ENCODE measurements at places on chromosomes 7 and 10. TPM values are rescaled to one million over a fixed set of nuclear protein-coding genes. Genes with fewer than 3 reads are reported as not detected.

FEZF1 gene
- not detected for total RNA-seq

NOS3 gene
- total RNA-seq, result 6.1 TPM

EIF5AL1 gene
- 0.21 TPM for total RNA-seq

GIMAP8 gene
- total RNA-seq, result not detected

PON3 gene
- not detected for total RNA-seq

RAB19 gene
- not detected for total RNA-seq

EPHB6 gene
- 12.3 TPM for total RNA-seq

ATAD1 gene
- total RNA-seq, result 47.5 TPM

CFAP46 gene
- total RNA-seq, result 4.4 TPM

MUC12 gene
- 7.8 TPM for total RNA-seq

TFEC gene
- not detected for total RNA-seq

TMEM26 gene
- 0.05 TPM for total RNA-seq

CDK13 gene
- total RNA-seq, result 53.8 TPM

GPER1 gene
- total RNA-seq, result 0.91 TPM

MLXIPL gene
- 1.1 TPM for total RNA-seq

TMEM184A gene
- total RNA-seq, result not detected

CALHM1 gene
- not detected for total RNA-seq

TSPAN33 gene
- 16.7 TPM for total RNA-seq

KLF14 gene
- total RNA-seq, result not detected

MET gene
- total RNA-seq, result 4.0 TPM

RET gene
- total RNA-seq, result 2.5 TPM

SH2D4B gene
- total RNA-seq, result 0.09 TPM

GBX1 gene
- total RNA-seq, result 2.4 TPM

PNLIP gene
- not detected for total RNA-seq

ASB15 gene
- total RNA-seq, result not detected

TRPV6 gene
- total RNA-seq, result 0.16 TPM

LRRN3 gene
- total RNA-seq, result 6.1 TPM

PITX3 gene
- not detected for total RNA-seq

PVRIG gene
- total RNA-seq, result not detected

TLX1 gene
- 0.33 TPM for total RNA-seq

NUTM2E gene
- 1.6 TPM for total RNA-seq

CASP7 gene
- 16.6 TPM for total RNA-seq

PRF1 gene
- total RNA-seq, result not detected

CCM2 gene
- 39.0 TPM for total RNA-seq

FZD1 gene
- total RNA-seq, result 9.2 TPM

CYP2E1 gene
- total RNA-seq, result 0.49 TPM

KCNH2 gene
- total RNA-seq, result 10.7 TPM

TMEM236 gene
- 0.05 TPM for total RNA-seq

OPALIN gene
- not detected for total RNA-seq

ZNF398 gene
- total RNA-seq, result 19.6 TPM

SYT15B gene
- total RNA-seq, result 0.16 TPM

MEST gene
- total RNA-seq, result 236 TPM

GPC2 gene
- 106 TPM for total RNA-seq

IL6 gene
- total RNA-seq, result not detected

KLF6 gene
- total RNA-seq, result 40.2 TPM

Data from neural crest cell (in vitro differentiated cells).